ENCODE measurements at places on chromosomes 6 and 20. TPM values are rescaled to one million over a fixed set of nuclear protein-coding genes. Genes with fewer than 3 reads are reported as not detected.

PRSS16 gene
- total RNA-seq: not detected

CTNNBL1 gene
- 85.2 TPM for total RNA-seq

SMLR1 gene
- not detected for total RNA-seq

DNA sequence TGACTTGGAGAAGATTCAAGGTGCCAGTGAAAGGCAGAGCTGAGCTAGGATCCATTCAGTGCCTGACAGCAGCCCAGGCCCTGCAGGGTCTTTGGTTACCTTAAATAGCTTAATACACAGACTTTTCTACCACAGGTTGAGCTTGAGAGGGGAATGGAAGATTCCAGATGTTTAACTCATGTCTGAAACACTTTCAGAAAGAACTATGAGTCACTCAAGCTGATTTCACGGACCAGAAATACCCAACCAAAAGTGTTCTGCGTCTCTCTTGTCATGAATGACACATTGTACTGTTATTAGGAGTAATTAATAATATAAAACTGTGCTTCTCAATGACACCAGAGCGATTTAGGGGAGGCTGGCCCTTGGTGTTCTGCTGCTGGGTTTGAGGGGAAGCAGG, 6.4 kb upstream of the PMEPA1 start:
- no peak for DNase-seq

- DNase-seq: no peak
Observed at GRCh38 chr6:7647504-7647903, 57.5 kb downstream of the SNRNP48 start.

DNA sequence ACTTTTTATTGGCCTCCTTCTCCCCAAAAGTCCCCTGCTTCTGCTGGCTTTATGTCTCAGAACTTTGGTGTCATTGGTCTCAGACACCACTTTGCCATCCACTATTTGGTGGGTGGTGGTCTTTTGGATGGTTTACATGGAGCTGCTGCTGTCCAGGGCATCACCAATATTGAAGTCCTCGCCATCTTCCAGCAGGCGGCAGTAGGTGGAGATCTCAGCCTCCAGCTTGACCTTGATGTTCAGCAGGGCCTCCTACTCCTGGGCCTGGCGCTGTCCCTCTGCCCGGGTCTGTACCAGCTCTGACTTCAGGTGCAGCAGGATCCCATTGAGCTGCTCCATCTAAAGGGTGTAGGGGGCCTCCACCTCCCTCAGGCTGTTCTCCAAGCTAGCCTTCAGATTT, 148.4 kb upstream of the FOXA2 start:
- no peak for DNase-seq

DNA sequence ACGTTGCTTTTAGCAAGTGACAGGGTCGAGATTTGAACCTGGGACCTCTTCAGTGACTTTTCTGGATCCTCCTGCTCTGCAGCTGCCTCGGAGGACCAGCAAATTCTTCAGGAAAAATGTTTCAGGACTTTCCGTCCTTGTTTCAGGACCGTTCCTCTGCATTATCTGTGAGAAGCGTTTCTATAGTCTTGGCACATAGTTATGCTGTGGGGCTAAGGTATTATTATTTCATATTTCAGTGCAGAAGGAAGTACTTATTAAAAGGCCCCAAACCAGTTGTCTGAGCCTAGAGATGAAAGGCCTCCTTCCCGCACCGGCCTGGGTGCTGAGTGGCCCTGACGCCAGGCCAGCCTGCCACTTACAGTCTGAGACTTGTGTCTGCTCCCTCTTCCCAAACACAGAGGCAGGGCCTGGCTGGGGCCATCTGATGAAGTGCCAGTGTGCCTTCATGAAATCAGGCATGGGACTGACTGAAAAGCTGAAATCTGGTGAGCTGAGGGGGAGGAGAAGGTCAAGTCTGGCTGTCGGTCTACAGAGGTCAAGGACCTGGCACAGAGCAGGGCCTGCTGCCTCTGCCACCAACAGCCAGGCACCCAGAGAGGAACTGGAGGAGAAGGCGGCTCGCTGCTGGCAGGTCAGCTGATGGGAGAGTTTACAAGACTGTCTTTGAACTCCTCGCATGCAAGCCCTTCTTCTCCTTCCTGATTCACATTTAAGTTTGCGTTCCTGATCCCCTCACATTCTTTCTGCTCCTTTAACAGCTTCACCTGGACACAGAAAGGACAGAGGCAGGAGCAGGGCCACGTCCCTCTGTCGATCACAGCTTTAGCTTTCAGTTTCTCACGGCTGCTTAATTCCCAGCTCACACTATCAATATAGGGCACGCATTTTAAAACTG, 8.9 kb upstream of the QKI start:
- DNase-seq: no peak

GRCh38 chr20:10466325-10466724, 31.2 kb downstream of the SLX4IP start:
- peak; percentile 81 for DNase-seq

DNA sequence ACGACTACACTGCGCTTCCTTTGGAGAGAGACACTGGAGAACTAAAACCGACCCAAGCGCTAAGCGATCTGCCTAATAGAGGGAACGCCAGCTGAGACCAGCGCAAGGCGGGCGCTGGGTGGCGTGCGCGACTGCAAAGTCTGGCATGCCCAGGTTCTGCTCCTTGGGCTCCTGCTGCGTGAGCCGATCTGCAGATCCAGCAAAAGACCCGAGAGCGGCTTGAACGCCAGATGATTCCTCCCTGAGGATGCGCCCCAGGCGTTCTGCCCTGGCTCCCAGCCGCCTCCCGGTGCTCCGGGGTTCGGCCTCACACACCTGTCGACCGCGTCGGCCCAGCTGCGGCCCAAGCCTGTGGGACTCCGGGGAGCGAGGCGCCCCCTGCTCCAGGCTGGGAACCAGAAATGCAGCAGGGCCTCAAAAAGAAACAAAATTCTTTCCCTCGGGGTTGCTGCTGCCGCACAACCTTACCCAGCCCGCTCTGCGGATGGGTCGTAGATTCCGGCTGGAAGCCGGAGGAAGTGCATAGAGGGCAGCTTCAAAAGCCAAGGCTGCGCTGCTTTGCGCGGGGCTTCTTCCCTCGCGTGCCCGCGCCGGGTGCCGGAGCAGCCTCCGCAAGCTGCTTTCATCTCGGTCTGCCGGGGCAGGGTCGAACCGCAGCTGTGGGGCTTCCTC, 17.9 kb upstream of the PRDM13 start:
- DNase-seq: peak; percentile 67

Data from SJCRH30 (cell line).